ENCODE measurements at places on chromosomes 6 and 20.

DNA sequence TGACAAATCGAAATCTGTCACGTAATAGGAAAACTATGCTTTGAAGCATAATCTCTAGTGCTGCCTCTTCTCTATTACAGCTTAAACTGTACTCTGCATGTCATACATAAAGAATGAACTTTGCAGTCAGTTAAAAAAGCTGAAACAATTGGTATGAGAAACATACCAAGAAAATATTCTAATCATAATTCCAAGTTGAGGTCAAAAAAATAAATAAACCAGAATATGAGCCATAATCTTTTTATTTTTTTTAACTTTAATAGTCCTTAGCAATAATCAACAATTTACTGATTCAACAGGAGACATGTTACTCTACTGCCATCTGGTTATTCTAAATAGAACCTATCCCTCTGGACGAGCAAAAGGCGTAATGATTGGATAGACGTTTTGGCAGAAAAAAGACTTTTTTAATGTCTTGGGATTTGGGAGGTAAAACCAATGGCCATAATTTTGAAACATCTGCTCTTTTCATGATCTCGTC is 224.4 kb upstream of the FLRT3 start:
- H3K36me3 ChIP-seq: no peaks in the 10 kb centered on the region
- no peaks in the 10 kb centered on the region for H3K4me1 ChIP-seq
- no peaks in the 10 kb centered on the region for H3K27me3 ChIP-seq

DNA sequence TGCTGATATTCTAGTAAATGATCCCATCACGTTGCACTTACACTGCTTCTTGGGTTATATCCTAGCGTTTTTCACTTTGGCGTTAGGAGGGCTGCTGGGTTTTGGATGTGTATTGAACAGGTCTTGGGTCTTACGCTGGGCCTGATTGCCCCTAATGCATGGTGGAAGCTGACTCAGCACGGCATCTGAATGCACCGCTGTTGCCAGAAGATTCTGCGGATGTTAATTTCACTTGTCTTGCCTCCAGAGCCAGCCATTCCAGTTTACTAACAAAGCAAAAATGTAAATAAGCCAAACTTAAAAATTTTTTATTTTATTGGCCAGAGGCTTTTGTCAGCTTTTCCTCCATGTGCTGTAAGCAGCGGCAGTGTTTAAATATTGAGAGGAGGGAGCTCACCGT is 233.5 kb downstream of the TMEM242 start:
- peaks cover 8% of the 10 kb centered on the region for H3K36me3 ChIP-seq
- peaks cover 2% of the 10 kb centered on the region for H3K4me1 ChIP-seq
- H3K4me3 ChIP-seq: no peak overlapping the region

DNA sequence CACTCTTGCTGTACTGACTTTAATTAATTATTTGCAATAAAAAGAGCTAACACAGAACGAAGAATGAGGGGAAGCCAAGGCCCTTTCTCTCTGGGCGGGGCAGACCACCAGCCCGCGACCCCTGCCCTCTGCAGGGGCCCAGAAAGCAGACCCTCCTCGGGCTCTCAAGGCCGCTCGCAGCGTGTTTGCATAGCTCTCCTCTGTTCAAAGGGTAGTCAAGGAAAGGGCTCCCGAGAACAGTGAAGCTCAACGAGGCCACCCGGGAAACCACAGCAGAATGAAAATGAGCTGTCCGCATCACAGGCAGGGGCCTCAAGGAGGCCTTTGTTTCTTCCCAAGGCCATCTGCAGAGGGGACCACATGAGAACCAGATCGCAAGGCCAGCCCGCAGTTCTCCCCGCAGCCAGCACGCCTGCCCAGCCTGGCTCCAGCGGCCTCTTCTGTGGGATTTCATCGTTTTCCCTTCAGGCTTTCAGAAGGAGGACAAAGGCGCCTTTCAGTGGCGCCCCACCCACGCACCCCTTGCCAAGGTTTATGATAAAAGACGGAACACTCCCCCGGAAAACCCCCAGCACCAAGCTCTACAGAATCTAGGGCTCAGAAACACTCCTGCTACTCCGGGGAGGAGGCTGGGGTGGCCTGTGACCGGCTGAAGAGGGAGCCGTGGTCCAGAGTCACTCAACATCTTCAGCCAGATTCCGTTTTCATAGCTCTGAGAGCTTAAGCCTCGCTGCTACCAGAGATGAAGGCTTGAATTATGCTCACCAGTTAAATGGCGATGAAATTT is 25.3 kb downstream of the ACSS1 start:
- no peak overlapping the region for H3K4me3 ChIP-seq
- peak; percentile 59 for DNase-seq
- peaks cover 35% of the 10 kb centered on the region for H3K4me1 ChIP-seq
- H3K27ac ChIP-seq: no peak overlapping the region

DNA sequence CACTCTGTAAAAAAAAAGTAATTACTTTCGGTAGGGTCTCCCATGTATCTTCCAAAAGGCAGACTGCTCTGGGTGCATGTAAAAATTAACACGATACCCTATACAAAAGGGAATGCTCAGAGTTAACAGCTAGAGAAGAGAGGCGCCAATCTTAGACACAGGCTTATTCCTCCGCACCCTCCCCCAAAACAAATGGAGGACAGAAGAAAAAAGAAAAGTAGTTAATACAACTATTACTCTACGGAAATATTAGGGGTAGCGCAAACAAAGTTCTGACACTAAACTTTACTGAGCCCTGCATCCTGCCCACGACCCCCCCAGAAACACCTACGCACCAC is 331 bp upstream of the UFL1 start:
- no peaks in the 10 kb centered on the region for H3K36me3 ChIP-seq
- no peak for DNase-seq
- peaks cover 2% of the 10 kb centered on the region for H3K4me1 ChIP-seq
- peak overlapping the region; percentile 98 for H3K27ac ChIP-seq
- H3K27me3 ChIP-seq: no peaks in the 10 kb centered on the region

DNA sequence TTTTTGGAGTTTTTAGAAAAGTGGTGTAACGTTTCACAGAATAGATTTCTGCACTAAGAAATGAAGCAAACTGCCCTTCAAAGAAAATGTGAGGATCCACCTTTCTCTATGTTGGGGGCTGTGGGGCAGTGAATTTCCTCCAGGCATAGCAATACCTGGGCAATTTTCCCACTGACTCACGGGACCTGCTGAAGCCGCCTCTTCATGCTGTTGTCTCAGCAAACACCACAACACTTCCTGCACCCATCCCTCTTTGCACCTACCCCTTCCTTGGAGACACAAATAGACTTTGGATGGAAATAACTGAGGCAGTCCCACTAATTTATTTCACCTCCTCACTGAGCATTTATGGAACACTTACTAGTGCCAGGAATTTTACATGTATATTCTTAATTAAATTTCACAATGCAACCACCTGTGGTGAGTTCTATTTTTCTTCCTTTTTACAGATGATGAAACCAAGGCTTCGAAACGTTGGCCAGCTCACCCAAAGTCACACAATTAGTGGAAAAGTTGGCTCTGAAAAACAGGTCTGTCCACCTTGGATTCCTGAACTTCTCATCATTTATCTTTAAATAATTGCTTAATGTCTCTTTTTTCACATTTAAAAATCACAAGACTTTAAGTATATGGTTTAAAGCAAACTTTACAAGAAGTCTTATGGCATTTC is 17.2 kb upstream of the ADGRF1 start:
- H3K27ac ChIP-seq: no peak overlapping the region
- H3K27me3 ChIP-seq: no peaks in the 10 kb centered on the region
- no peak for DNase-seq
- H3K4me3 ChIP-seq: no peak overlapping the region
- no peaks in the 10 kb centered on the region for H3K36me3 ChIP-seq
- H3K4me1 ChIP-seq: peaks cover 2% of the 10 kb centered on the region

GRCh38 chr6:168055696-168056489 is 23.1 kb downstream of the FRMD1 start:
- H3K36me3 ChIP-seq: no peaks in the 10 kb centered on the region
- no peaks in the 10 kb centered on the region for H3K27me3 ChIP-seq
- H3K4me1 ChIP-seq: no peaks in the 10 kb centered on the region
- no peak overlapping the region for H3K27ac ChIP-seq

DNA sequence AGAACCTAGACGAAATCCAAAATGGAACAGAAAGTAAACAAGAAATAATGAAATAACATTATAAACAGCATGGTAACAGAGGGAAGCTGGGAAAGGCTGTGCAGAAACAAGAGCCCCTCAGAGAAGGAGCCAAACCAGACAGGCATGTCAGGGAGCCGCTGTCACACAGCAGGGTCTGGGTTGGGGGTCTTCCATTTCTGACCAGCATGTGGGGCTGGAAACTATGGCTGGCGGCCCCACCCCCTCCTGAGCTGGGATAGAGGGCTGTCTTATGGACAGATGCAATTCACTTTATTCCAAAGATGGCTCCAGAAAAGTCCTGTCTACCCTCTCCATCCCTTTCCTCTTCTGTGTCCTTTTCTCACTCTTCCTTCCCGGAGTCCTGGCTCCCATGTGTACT is 27.3 kb downstream of the C6orf89 start:
- peaks cover 10% of the 10 kb centered on the region for H3K36me3 ChIP-seq
- H3K27ac ChIP-seq: no peak overlapping the region
- H3K4me1 ChIP-seq: no peaks in the 10 kb centered on the region
- H3K27me3 ChIP-seq: no peaks in the 10 kb centered on the region

DNA sequence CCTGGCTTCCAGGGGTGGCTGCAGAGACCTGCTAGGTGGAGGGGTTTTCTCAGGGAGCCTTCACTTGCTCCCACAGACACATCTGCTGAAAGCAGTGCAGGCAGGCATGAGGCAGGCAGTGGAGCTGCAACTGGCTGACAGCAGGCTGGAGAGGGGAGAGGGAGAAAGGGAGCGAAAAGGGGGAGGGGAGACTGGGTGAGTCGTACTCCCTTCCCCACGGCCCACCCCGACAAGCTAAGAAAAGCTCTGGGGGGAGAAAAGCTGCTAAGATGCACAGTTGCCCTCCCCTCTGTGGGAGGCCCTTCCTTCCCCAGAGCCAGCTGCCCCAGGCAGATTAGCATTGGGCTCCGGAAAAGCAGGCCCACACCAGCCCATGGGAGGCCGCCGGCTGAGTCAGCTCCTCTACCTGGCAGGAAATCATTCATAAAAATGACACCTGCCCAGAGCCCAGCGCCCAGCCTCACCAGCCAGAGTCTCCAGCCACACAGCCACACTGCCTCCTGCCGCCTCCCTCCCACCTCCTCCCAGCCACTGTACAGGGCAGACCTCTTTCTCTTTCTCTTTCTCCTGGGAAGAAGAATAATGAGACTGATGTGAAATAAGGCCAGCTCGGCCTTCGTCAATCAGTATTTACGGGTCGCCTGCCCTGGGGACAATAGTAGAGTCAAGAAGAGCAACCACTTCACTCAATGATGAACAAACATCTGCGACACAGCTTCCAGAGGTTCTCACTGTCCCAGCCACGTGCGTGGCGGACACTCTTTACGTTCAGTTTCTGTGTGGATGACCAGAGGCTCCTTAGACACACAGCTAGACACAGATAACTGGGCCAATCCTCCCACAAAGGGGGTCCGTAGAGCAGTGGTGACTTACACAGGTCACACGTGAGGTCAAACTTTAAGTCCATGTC is 7.7 kb upstream of the C20orf203 start:
- no peaks in the 10 kb centered on the region for H3K36me3 ChIP-seq
- H3K4me1 ChIP-seq: no peaks in the 10 kb centered on the region
- H3K4me3 ChIP-seq: no peak overlapping the region

GRCh38 chr6:14309951-14310445 is 192.4 kb downstream of the CD83 start:
- no peaks in the 10 kb centered on the region for H3K4me1 ChIP-seq
- H3K36me3 ChIP-seq: no peaks in the 10 kb centered on the region
- DNase-seq: no peak
- no peak overlapping the region for H3K27ac ChIP-seq
- H3K27me3 ChIP-seq: no peaks in the 10 kb centered on the region
- no peak overlapping the region for H3K4me3 ChIP-seq

- DNase-seq: no peak
- H3K36me3 ChIP-seq: no peaks in the 10 kb centered on the region
- no peak overlapping the region for H3K4me3 ChIP-seq
- no peaks in the 10 kb centered on the region for H3K27me3 ChIP-seq
- no peaks in the 10 kb centered on the region for H3K4me1 ChIP-seq
- H3K27ac ChIP-seq: no peak overlapping the region
These were observed 56.5 kb upstream of the CCN2 start for GRCh38 chr6:132007474-132008190.

GRCh38 chr6:152462716-152463115 is 174.4 kb downstream of the SYNE1 start:
- peak overlapping the region; percentile 70 for H3K4me3 ChIP-seq
- H3K27me3 ChIP-seq: no peaks in the 10 kb centered on the region
- H3K36me3 ChIP-seq: peaks cover 4% of the 10 kb centered on the region
- H3K27ac ChIP-seq: no peak overlapping the region
- no peaks in the 10 kb centered on the region for H3K4me1 ChIP-seq
- no peak for DNase-seq

- peaks cover 32% of the 10 kb centered on the region for H3K36me3 ChIP-seq
- no peaks in the 10 kb centered on the region for H3K27me3 ChIP-seq
- H3K4me1 ChIP-seq: no peaks in the 10 kb centered on the region
- no peak overlapping the region for H3K4me3 ChIP-seq
These were observed 22.9 kb downstream of the GGT7 start for GRCh38 chr20:34849778-34850177.

GRCh38 chr6:122740091-122740490 is 39.4 kb upstream of the FABP7 start:
- H3K36me3 ChIP-seq: no peaks in the 10 kb centered on the region
- H3K4me1 ChIP-seq: no peaks in the 10 kb centered on the region
- DNase-seq: no peak
- no peak overlapping the region for H3K27ac ChIP-seq
- H3K27me3 ChIP-seq: no peaks in the 10 kb centered on the region
- H3K4me3 ChIP-seq: no peak overlapping the region

DNA sequence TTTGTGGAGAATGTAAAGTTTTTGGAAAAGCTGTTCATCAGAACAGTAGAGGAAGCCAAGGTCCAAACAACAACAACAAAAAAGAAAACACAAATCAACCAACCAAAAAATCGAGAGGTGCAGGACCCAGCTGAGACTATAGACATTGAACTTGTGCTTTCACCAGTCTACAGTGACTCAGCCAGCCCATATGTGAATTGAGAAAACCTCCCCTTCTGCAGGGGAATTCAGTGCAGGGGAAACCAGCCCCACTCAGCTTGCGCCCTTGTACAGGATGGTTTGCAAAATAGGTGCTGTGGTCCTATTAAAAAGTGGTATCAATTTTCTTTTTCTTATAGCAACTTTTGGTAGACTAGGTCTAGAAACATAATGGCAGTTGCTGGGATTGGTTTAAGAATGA is 21.3 kb downstream of the MLIP start:
- no peak overlapping the region for H3K27ac ChIP-seq
- no peaks in the 10 kb centered on the region for H3K27me3 ChIP-seq
- H3K4me3 ChIP-seq: no peak overlapping the region
- no peaks in the 10 kb centered on the region for H3K36me3 ChIP-seq

All from kidney (tissue), 22 donors.